ENCODE measurements at places on chromosomes 1 and 21.

GRCh38 chr1:203276408-203276807, 28.9 kb upstream of the BTG2 start:
- no peak for DNase-seq

DNA sequence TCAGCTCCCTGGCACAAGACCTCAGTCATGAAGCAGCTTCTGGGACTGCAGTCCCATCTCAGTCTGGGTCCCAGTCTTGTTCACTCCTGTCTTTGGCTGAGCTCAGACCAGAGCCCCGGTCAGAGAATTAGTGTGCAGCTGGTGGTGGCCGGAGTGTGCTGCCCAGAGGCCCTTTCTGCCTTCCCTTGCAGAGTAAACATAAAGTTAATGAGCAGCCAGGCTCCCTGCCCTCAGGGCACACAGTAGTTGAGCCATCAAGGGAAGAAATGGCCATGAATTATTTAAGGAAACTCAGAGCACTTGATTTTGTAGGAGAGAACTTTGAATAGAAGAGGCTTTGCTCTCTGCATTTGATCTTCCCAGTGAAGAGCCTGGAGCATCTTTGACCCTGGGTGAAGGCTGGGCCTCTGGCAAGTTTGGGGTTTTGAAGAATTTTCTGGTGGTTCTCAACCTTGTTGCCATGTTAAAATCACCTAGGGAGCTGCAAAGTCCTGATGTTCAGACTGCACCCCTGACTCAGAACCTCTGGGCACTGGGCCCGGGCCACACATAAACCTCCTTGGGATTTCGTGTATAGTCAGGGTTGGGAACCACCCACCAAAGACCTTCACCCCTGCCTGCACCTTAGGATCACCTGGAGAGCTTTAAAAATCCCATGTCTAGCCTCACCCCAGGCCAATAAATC, 26.4 kb upstream of the SELENON start:
- DNase-seq = no peak

DNA sequence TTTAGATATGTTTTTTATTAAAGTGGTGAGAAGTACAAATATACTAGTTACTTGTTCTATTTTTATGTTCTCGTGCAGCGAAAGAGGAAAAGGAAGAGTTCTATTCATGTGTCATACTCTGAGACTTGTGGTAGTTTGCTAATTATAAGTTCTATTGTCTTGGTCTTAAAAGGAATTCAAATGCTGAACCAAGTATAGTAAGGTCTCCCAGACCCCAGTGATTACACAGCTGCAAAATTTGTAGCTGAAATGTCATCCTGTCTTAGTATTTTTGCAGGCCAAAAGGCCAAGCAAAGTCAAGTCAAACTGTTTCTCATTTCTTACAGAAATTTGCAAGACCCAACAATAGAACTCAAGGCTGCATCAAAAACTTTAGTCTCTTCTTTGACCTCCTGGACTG, 268.7 kb downstream of the CHRM3 start:
- DNase-seq = no peak

DNA sequence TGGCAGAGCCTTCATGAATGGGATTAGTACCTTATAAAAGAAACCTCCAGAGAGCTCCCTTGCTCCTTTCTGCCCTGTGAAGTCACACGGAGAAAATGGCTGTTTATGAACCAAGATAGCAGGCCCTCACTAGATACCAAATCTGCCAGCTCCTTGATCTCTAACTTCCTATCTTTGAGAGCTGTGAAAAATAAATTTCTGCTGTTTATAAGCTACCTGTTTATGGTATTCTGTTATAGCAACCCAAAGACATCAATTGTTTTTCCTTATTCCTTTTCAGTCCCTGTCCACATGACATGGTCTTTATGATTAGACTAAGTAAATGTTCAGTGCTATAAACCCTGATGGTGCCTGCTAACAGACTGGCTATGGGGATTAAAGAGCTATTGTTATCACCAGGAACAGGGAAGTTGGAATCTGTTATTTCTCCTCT, 9.7 kb upstream of the STIL start:
- no peak for DNase-seq

DNA sequence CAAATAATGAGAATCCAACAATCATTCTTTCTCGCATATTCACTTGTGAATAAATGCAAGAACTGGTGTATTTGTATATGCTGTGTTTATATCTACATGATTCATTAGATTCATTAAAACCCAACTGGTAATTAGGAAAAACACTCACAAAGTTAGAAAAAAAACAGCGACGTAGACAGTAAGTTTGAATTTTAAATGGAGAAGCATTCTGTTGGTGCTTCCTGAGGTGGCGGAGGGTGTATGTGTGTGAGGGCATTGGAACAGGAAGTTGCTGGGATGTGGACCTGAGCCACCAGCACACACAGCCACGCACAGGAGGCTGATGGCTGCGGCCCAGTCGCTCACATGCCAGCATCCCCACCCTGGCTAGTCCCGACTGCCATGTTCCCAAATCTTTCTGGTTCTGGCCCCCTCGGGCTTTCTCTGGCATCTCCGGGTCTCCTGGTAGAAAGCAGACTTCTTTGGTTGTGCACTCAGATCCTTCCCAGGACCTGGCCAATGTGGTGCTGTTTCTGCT, 121.6 kb upstream of the IRF2BP2 start:
- peak; percentile 26 for DNase-seq

DNA sequence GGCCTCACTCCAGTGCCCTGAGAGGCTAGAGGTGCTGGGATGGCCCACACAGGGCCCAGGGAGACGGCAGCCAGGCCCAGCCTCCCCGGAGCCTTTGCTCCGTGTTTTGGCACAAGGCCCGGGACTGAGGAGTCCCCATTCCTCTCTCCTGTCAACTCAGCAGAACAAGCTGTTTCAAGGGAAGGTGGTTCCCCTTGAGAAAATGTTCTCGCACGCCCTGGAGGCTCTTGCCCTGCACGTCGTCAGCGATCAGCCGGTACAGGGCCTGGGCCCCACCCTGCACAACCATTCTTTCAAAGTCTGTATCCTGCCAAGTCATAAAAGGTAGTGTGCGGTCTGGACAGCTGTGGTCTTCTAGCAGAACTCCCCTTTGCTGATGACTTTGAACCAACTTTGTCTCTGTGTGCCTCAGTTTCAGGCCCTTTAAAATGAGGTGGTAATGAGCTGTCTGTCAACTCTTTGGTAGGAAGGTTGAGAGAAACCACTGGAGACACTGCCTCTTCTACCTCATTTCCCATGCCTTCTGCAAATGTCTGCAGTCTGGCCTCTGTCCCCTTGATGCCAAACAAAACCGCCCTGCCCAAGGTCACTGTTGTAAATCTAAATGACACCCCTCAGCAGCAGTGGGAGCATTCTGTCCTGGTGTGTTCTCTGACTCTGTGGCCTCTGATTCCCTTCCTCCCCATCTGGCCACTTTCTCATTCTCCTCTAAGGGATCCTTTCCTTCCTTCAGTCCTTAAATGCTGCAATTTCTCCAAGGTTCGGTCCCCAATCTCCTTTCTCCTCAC, 138.6 kb upstream of the JUN start:
- DNase-seq = peak; percentile 47

- no peak for DNase-seq
These were observed 137.0 kb upstream of the AJAP1 start for GRCh38 chr1:4517186-4517954.

DNA sequence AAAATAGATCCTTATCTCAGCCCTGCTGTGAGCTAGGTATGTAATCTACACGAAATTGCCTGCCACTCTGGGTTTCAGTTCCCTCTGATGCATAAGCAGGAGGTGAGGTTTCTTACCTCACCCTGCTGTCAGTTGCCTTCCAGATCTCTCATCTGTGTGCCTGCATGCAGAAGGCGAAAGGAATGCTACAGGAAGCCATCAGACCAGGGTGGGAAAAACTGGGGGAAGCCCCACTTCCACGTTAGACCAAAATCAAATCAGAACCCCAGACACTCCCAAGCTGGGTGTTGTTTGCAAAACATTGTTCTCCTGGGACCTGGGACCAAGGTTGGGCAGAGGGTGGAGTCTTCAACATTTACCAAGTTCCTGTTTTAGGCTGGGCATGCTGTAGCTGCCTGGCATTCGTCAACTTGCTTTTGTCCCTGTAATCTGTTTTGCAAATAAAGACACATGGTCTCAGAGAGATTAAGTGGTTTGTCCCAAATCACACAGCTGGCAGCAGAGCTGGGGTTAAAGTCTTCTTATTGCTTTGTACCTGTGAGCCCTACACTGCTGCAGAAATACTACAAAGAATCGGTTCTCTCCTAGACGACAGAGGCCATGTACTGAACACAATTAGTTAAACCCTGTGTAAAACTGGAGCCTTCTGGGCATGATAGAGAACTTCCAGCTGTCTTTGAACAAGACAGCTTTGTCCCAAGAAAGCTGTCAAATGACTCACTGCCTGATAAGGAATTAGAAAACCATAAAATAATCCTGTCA, 389.7 kb upstream of the RUNX1 start:
- peak; percentile 26 for DNase-seq

- DNase-seq = no peak
These were observed 40.0 kb upstream of the PTPRC start for GRCh38 chr1:198598796-198599321.

GRCh38 chr1:39721664-39722063, 17.0 kb upstream of the PPIE start:
- DNase-seq = no peak

GRCh38 chr1:36132029-36132428, 7.0 kb upstream of the COL8A2 start:
- DNase-seq = no peak

- DNase-seq = no peak
These were observed 145.5 kb downstream of the TIAM1 start for GRCh38 chr21:31198575-31198974.

GRCh38 chr21:36663033-36663855, 35.7 kb upstream of the SIM2 start:
- no peak for DNase-seq

GRCh38 chr1:162649583-162649982, 17.3 kb downstream of the DDR2 start:
- no peak for DNase-seq

- DNase-seq = no peak
These were observed 664.1 kb upstream of the CAMK1G start for GRCh38 chr1:208919371-208919770.

DNA sequence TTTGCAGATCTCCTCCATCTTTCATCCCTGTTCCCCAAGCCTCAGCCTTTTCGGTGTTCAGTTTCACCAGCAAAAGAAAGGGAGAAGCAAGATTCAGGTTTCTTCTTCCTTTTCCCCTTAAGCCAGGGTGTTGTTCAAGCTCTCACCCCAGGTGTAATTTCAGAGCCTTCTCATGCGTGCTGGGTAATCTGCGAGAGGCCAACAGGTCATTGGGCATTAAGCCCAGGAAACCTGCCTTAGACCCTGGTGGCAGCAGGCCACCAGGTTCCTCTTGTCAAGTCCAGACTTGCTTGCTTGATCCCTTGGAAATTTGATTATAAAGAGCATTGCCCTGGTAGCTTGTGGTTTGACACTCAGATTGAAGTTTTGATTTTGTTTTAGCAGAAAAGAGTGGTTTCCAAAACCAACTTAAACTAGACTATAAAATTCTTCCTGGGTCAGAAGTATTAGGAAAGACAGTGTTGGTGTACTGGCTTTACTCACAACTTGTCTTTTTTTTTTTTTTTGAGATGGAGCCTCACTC, 6.9 kb downstream of the AKR1A1 start:
- DNase-seq = no peak

DNA sequence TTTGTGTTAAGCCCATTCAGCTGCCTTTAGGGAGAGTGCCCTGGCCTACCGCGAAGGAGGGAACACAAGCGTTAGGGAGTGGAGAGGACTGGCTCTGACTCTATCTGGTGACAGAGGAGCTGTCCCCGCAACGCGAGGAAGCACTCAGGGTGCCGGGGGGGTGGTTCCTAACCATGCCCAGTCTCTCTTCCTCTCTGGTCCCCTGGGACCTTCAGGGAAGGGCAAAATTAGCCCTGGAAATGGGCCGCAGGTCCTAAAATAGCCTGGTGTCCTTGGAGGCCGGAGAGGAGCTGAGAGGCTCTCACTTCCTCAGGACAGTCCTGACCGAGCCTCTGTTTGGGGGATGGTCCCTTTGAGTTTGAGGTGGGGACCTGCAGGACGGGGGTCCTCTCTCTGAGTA, 5.8 kb downstream of the SLC45A1 start:
- no peak for DNase-seq

DNA sequence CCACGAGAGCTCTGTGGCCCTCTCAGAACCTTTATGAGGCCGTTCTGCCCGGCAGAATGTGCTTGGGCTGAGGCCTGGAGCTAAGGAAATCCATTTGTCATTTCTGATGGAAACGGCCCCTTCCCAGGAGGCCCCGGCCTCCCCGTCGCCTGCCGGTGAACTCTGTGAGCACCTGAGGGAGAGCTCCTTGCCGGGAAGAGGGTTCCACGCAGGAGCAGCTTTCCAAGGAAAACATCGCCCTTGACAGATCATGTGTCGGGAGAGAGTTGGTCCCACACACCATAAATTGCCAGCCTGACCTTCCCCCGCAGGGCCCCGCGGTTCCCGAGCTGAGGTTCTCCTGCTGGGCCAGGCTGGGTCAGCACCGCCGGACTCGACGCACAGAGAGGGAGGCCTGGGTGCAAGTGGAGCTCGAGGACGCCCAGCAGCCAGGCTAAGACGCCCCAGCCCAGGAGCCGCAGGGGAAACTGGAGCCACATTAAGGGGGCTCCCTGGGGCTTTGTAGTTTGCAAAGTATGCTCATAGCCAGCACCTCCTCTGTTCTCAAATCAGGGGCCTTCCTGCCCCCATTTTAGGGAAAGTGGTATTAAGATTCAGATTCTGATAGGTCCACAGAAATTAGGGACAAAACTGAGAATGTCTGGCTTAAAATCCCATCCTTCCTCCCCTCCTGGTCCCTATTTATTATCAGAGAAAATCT, 239.5 kb downstream of the FOXD2 start:
- DNase-seq = no peak

DNA sequence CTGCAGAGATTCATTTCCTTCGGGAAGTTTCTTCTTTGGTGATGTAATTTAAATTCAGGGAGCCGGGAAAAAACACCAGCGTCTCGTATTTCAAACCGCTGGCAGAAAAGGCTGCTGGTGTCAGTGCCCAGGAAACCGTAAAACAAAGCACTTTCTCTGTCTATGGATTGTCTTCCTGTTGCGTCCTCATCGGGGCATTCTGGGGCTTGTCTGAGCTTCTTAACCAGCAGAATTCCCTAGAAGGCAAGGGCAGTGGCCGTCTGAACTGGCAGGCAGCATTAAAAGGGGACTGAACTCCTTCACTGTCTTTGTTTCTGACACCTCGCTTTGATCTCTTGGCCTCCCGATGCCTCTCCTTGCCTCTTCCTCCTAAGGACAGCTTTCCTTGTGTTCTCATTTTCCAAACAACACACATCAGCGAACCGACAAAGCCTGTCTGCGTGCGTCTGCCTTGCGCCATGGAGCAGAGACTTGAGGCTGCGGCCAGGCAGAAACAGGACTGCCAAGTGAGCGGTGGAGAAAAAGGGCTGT, 391.6 kb upstream of the VAMP3 start:
- no peak for DNase-seq

GRCh38 chr1:7293702-7294629, 477.1 kb upstream of the VAMP3 start:
- DNase-seq = no peak

DNA sequence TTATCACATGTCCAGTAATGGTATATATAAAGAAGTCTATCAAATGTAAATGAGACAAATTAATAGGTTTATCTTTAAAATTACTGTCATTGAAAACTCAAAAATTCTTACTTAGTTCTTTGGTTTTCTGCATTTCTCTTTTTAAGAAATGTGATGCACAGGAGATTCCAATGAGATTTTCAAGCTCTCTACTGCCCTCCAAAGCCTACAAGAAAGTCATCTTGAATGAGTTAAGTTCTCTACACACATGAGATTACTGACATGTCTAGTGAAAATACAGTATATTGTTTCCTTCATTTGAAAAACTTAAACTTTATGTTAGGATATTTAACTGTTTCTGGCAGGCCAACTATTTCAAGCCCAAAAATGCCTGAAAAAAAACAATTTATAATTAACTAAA, 68.8 kb downstream of the ITGB3BP start:
- no peak for DNase-seq
